ENCODE measurements at places on chromosomes 4 and X.

- DNase-seq, result peak; percentile 70
Measured at GRCh38 chrX:42704454-42704853, 73.5 kb downstream of the PPP1R2C start.

GRCh38 chrX:105738162-105738561 lies 84.2 kb upstream of the NRK start:
- no peak for DNase-seq

- DNase-seq, result no peak
Measured at GRCh38 chr4:104128850-104129213, 365.9 kb downstream of the CXXC4 start.

- DNase-seq, result no peak
Measured at GRCh38 chrX:140292961-140293360, 211.9 kb downstream of the SOX3 start.

DNA sequence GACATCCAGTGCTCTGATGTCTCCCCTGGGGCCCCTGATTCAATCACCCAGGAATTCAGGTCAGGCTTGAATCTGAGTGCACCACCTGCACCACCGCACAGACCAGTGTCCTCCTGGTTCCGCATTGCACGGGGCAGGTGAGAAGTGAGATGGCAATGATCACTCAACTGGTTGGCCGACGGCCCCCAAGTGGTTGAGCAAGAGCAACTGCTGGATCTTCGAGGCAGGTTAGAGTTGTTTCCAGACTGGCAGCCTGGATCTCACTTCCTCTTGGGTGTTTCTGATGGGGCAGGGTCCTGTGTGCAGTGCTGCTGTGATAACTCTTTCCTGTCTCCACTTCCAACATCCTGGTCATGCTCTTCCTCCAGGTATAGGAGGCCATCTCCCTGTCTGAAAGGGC lies 50.4 kb downstream of the C4orf50 start:
- no peak for DNase-seq

DNA sequence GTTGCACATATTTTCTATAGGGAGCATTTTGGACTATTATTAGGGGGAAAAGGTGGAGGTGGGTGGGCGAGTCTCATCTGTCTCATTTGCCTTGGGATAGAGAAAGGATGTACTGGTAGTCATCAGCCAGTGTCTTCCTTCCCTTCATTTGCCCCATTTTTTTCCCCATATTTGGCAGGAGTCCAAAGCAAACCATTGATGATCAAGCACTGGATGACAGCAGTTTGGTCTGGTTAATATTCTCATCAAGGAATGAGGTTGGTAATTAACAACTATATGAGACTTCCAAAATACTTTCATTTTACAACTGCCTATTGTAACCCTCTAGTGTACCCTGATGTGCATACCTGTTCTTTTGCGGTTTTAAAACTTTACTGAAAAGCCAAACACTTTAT lies 22.6 kb upstream of the IGFBP7 start:
- no peak for DNase-seq

- no peak for DNase-seq
Measured at GRCh38 chr4:144423930-144424329, 222.0 kb upstream of the HHIP start.

GRCh38 chrX:124726881-124727280 lies 380.5 kb downstream of the SH2D1A start:
- DNase-seq, result no peak

DNA sequence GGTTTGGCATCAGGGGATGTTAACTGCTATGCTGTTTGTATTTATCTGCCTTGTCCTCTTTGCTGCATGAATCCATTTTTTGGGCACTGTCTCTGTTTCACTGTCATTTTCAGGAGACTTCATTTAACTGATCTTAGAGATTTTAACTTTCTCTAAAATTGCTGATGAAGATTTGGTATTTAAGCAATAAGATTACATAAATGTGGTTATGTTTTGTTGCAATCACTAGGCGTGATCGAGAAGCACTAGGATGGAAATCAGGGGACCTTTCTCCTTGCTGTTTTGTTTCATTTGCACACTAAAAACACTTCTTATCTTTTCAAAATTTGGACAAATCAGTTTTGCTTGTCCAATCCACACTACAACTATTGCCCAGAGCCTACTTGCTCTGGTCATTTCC lies 15.4 kb downstream of the CXCL2 start:
- no peak for DNase-seq

- peak; percentile 84 for DNase-seq
Measured at GRCh38 chr4:5638316-5638715, 70.0 kb downstream of the EVC2 start.

GRCh38 chrX:70656304-70656703 lies 211.7 kb downstream of the DLG3 start:
- no peak for DNase-seq

DNA sequence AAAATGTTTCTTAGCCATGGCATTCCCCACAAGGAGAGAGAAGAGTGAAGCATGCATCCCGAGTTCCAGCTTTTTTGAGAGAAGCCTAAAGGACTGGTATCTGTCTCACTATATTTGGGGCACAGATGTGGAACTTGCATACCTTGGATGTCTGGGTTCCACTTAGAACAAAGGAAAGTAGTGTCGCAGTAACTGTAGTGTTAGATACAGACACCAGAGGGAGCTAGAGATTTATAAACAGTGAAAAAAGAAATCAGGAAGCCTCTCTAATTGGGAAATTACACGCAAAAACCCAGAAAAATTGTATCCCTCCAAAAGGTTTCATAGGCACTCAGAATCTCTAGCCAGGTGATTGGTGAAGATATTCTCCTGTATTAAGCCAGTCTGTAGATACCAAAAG lies 34.4 kb downstream of the AGTR2 start:
- DNase-seq, result peak; percentile 1

DNA sequence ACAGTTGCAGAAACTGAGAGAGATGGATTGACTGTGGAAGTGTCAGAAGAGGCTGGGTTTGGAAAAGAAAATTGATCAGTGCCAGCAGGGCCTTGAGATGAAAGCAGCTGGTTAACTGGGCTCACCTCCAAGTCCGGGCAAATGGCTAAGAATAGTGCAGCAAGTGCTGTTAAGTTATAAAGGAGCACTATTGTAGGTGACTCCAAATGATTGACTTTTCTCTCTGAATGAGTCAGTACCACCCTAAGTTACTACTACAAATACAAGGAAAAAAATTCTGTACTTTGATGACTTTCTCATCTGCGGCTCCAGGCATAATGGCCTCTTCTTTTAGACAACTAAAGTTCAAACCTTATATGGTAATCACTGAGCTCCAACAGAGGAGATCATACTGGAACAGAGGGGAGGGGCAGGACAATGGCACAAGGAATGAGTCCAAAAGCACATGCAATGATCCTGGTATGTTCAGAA lies 733.4 kb upstream of the INTU start:
- peak; percentile 97 for DNase-seq

GRCh38 chr4:75494563-75494962 lies 19.6 kb downstream of the RCHY1 start:
- DNase-seq, result peak; percentile 26

DNA sequence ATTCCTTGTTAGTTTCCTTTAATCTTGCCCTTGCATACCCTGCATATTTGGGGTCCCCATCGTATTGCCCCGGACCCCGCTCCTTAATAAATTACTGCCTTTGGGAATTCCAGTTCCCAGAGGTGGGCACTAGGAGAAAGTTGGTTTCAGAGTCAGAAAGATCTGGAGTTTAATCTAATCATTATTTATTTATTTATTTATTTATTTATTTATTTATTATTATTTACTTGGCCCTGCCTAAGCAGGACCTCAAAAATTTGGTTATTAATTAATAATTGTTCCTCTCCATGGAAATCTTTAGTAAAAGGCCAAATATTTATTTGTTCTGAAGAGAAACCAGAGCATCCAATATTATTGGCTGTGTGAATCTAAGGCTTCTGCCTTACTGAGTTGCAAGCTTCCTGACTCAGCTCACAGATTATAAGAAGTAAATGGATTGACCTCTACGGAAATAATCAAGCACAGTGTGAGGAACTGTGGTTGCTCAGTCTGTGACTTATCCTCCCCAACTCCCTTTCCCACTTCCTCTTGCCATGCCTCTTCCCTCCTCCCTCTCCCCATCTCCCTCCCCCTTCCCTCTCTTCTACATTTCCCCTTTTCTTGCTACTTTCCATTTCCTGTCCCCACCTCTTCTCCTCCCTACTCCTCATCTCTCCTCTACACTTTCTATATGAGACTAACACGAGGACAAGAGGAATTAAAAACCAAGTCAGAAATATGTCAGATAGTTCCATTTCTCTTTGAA lies 61.5 kb upstream of the AP1S2 start:
- peak; percentile 10 for DNase-seq

DNA sequence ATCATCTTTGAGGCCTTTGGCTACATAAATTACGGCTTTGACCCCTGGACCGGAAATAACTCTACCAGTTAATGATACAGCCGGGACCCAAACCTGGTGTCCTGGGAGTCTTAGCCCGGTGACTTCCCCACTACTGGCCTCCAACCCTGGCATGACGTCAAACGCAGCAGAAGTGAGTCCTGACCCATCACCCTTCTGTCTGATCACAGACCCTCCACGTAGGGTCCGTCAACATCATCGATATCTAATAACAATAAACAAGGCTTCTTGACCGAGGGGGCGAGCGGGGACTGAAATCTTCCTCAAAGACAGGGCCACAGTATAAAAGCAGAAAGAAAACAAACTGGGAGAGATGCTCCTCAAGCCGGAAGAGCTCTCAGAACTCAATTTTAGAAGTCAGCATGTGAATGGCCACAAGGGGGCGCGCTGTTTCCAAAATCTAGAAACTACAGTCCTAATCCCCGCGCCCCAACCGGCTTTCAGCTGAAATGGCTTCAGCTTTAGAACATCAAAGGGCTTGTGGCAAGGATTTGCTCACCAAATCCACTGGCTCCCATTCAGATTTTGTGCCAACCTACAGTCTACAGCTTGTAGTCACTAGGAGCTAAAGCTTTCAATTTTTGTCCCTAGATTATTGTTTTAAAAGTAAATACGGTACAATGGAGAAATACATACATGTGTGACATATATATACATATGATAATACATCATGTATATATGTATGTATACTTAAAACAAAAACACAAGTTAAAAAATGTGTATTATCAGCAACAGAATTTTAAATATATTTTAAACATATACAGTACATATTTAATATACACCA lies 46.4 kb upstream of the ENPP6 start:
- DNase-seq, result peak; percentile 91

GRCh38 chr4:46837639-46838038 lies 71.4 kb downstream of the COX7B2 start:
- no peak for DNase-seq

DNA sequence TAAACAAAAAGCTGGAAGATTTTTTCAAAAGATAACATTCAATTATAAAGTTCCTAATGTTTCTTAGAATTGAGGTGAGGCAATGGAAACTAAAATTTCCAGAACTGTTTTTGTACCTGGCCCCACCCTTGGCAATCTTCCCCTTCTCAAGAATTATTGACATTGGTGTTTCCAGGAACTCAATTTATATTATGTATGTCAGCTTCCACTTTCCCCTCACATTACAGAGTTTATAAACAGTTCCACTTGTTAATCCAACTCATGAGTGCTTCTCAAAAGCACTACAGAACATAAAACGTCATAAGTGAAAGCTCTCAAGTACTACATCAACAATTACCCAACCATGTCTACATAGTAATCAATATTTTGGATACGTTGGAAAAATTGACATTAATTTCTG lies 107.4 kb downstream of the FAM13A start:
- no peak for DNase-seq

DNA sequence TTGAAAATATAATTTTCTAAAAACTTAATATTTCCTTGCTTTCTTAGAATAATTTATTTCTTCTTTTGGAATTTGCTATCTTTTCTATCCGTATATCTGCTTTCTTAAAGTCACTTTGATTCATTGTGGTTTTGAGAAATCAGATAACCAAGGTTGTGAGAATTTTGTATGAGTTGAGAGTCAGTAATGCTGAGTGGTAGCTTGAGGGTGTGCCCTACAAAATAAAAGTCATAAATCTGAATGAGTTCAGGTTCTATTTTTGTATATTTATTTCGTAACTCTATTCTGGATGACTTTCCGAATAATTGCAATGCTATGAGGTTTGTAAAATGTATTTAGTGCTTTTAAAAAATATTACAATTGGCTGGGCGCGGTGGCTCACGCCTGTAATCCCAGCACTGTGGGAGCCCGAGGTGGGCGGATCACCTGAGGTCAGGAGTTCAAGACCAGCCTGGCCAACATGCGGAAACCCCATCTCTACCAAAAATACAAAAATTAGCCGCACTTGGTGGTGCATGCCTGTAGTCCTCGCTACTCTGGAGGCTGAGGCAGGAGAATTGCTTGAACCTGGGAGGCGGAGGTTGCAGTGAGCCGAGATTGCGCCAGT lies 8.9 kb downstream of the COPS4 start:
- DNase-seq, result peak; percentile 50

DNA sequence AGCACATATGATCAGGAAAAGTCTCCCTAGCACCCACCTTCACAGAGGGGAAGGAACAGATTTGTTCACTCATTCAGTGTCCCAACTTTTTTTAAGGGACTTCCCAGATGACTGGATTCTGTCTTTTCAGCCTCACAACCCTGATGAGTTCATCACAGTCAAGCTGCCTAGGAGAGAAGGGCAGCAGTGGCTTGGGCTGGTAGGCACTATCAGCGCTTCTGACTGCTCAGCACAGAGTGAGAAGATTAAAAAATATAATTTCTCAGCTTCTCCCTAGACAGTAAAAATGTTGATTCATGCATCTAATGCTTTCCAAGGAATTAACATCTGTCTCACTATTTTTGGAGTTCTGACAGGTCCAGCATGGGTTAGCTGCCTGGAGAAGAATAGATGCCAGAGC lies 328.2 kb downstream of the DTHD1 start:
- no peak for DNase-seq

GRCh38 chrX:42846741-42847140 lies 68.8 kb upstream of the PPP1R2C start:
- peak; percentile 34 for DNase-seq

DNA sequence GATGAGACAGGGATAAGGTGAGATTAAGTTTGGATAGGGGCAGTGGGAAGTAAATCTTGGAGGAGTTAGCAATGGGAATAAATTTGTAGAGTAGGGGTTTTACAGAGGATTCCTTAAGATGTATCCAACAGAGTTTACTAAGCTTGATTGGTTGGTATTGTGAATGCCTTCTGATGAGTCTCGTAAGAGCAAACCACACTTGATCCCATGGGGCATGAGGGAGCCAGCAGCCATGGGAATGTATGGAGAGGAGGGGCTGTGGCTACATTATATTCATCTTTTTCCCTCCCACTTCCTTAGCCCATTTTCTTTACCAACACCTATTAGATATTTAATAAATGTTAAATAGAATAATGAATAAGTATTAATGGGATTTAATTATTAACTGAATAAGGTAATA lies 126.6 kb upstream of the NDST3 start:
- DNase-seq, result peak; percentile 7

DNA sequence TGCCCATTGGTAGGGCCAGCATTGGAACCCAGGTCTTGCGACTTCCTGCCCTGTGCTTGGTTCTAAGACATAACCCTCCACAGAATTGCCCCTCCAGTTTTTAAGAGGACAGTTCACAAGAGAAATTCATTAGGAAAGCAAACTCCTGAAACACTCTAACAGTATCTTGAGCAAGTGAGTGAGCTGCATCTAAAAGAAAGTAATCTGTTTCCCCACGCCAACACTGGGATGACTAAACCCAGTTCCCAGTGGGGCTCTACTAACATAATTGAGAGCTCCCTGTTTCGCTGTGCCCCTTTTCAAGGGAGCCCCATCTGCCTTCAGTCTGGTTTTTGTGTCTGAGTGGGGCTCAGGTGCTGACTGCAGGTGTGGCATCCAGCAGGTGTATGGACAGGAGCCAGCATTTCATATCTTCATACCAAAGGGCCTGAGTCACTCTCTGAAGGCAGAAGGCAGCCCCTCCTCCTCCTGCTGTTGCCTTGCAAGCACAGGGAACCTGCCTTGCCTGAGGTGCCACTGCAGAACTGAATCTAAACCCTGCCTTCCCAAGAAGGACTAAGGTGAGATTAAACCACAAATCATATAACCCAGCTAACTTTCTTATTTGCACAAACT lies 8.0 kb downstream of the AMOT start:
- peak; percentile 35 for DNase-seq
